ENCODE measurements at places on chromosomes 2 and 18. TPM values are rescaled to one million over a fixed set of nuclear protein-coding genes. Genes with fewer than 3 reads are reported as not detected.
A peak's percentile ranks its signal among the peaks of the same experiment; 100 is the strongest.

- H3K27me3 ChIP-seq, result peaks cover 41% of the 10 kb centered on the region
- no peak for DNase-seq
- peaks cover 4% of the 10 kb centered on the region for H3K4me1 ChIP-seq
- no peak overlapping the region for H3K27ac ChIP-seq
Measured at GRCh38 chr2:111066062-111066593, 54.6 kb upstream of the BCL2L11 start.

DNA sequence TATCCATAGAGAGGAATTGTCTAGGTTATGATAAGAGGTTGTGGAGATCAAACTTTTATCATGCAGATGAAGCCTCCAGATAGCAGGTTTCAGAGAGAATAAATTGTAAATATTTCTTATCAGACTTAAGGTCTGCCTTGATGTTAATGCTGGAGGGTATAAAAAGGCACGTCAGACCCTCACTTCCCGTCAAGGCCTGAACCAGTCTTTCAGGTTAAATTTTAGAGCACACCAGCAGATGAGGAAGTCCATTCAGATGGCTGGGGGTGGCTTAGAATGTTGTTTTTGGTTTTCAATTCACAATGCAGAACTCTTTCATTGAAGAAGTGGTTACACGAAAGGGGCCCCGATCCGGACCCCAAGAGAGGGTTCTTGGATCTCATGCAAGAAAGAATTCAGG is 144.4 kb upstream of the FBXO11 start:
- no peak overlapping the region for H3K4me3 ChIP-seq
- H3K27me3 ChIP-seq, result no peaks in the 10 kb centered on the region
- H3K4me1 ChIP-seq, result no peaks in the 10 kb centered on the region
- DNase-seq, result no peak
- peaks cover 2% of the 10 kb centered on the region for H3K36me3 ChIP-seq
- H3K27ac ChIP-seq, result no peak overlapping the region

DNA sequence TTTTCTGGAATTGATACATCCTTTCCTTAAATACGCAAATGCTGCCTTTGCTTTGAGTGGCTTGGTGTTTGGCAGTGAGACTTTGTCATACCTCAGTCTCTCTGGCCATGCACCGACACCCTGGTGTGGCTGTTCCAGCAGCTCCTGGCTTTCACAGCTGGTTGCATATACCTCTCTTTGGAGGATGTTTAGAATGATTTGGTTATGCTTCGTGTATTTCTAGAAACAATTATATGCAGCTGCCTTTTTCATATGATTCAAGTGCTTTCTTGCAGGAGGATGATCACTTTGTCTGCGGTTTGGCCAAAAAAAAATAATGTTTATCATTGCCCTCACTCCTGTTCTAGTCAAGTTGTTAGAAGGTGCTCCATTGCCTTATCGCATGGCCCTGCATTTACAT is 95.0 kb upstream of the EML6 start:
- peaks cover 3% of the 10 kb centered on the region for H3K4me1 ChIP-seq
- no peak for DNase-seq
- peaks cover 66% of the 10 kb centered on the region for H3K36me3 ChIP-seq
- no peaks in the 10 kb centered on the region for H3K27me3 ChIP-seq
- H3K27ac ChIP-seq, result no peak overlapping the region
- no peak overlapping the region for H3K4me3 ChIP-seq

- H3K4me1 ChIP-seq, result peaks cover 21% of the 10 kb centered on the region
- H3K4me3 ChIP-seq, result no peak overlapping the region
- H3K27me3 ChIP-seq, result no peaks in the 10 kb centered on the region
- no peak overlapping the region for H3K27ac ChIP-seq
- DNase-seq, result no peak
Measured at GRCh38 chr2:43542285-43542933, 53.4 kb downstream of the THADA start.

- H3K4me1 ChIP-seq, result no peaks in the 10 kb centered on the region
- no peaks in the 10 kb centered on the region for H3K27me3 ChIP-seq
- no peak for DNase-seq
- no peak overlapping the region for H3K27ac ChIP-seq
Measured at GRCh38 chr2:47493317-47494035, 90.5 kb downstream of the MSH2 start.

DNA sequence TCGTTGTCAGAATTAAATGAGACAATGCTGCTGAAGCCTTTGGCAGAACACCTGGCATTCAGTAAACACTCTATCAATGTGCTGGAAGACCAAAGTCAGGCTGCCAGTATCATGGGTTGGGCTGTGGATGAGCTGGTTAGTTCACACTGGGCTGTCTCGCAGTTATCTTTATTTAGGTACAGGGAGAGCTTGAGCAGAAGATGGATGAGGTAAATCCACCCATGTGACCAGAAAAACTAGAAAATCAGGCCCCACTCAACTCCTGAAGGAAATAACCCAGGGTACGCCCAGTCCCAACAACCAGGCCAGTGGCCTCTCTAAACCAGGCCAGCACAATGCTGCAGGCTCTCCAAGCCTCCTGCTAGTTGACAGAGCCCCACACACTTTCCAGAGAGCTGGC is 330.3 kb downstream of the TNS1 start:
- H3K27me3 ChIP-seq, result no peaks in the 10 kb centered on the region
- no peak overlapping the region for H3K27ac ChIP-seq
- H3K4me1 ChIP-seq, result no peaks in the 10 kb centered on the region
- H3K36me3 ChIP-seq, result no peaks in the 10 kb centered on the region
- DNase-seq, result no peak
- H3K4me3 ChIP-seq, result no peak overlapping the region

DNA sequence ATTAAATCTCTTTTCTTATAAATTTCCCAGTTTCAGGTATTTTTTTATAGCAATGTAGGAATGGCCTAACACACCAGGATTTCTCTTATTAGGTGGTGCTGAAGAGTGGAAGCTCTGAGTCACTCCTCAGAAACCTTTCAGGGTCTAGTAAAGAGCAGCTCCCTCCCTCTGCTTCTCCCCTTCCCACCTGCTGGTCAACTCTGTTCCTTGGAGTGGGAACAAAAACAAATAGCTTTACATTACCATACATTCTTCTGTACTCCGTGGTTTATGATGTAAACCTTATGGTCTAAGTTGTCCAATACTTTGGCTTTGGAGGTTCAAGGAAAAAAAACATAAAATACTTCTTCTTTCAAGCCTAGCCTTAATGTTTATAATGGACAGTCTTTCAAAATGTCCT is 2.7 kb upstream of the IL1R1 start:
- DNase-seq, result no peak
- H3K4me3 ChIP-seq, result no peak overlapping the region
- H3K36me3 ChIP-seq, result peaks cover 42% of the 10 kb centered on the region
- peaks cover 31% of the 10 kb centered on the region for H3K27me3 ChIP-seq
- H3K27ac ChIP-seq, result peak overlapping the region; percentile 70

GRCh38 chr2:222902660-222903059 is 41.8 kb downstream of the ACSL3 start:
- peaks cover 13% of the 10 kb centered on the region for H3K4me1 ChIP-seq
- no peak overlapping the region for H3K4me3 ChIP-seq
- no peaks in the 10 kb centered on the region for H3K27me3 ChIP-seq
- H3K36me3 ChIP-seq, result peaks cover 2% of the 10 kb centered on the region

DNA sequence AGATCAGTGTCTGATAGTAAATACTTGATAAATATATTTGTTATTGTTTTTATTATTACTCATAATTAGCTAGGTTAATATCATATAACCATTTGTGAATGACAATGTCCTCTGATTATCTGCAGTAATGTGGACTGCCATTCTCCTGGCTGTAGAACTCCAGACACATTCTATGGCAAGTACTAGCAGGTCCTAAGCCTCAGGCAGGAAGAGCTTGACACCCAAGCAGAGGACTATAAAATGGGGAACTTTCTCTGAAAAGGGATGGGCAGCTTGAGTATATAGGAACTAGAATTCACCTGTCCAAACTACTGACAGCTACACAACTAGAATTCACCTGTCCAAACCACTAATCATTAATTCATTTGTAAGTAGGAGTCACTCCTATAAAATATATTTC is 649.4 kb downstream of the CPS1 start:
- DNase-seq, result no peak
- H3K4me1 ChIP-seq, result no peaks in the 10 kb centered on the region
- no peak overlapping the region for H3K4me3 ChIP-seq
- no peak overlapping the region for H3K27ac ChIP-seq
- H3K36me3 ChIP-seq, result no peaks in the 10 kb centered on the region

DNA sequence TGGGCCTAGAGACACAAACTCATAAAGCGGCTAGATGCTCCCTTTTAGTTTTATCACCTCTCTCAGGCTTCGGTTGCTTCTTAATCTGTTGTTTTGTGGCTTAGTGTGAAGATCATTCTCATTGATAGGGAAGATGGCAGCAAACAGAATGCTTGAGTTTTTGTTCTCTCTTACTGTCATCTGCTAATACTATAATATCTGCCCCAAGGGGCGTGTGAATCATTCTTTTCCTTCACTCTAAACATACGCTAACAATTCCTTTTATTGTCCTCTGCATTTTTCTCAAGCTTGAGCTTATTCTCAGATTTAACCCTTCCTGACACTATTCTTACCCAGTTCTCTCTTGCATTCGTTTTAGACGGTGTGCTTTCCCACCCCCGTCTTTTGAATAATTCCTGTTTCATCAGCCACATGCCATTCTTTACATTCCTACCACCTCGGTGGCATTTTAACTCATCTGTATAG is 323.9 kb upstream of the NRP2 start:
- H3K4me1 ChIP-seq, result no peaks in the 10 kb centered on the region
- no peaks in the 10 kb centered on the region for H3K36me3 ChIP-seq
- H3K4me3 ChIP-seq, result no peak overlapping the region
- peaks cover 6% of the 10 kb centered on the region for H3K27me3 ChIP-seq
- no peak for DNase-seq

DNA sequence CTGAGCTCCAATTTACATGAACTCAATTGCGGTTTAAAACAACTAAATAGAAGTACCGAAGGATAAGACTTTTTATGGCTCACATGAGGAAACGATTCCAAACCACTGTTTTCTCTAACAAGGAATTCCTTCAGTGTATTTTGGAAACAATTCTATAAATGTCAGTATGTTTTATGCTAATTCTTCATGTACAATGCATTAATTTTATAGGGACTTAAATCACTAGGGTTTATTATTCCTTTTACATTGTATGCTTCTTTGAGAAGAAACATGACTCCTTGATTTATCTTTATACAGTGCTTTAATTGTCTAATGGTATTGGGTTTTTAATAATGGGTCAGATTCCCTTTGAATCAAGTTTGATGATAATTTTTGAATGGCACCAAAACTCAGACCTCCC is 566.8 kb downstream of the EPHA4 start:
- H3K4me3 ChIP-seq, result no peak overlapping the region
- no peak for DNase-seq
- H3K36me3 ChIP-seq, result no peaks in the 10 kb centered on the region
- no peaks in the 10 kb centered on the region for H3K4me1 ChIP-seq
- H3K27ac ChIP-seq, result no peak overlapping the region

DNA sequence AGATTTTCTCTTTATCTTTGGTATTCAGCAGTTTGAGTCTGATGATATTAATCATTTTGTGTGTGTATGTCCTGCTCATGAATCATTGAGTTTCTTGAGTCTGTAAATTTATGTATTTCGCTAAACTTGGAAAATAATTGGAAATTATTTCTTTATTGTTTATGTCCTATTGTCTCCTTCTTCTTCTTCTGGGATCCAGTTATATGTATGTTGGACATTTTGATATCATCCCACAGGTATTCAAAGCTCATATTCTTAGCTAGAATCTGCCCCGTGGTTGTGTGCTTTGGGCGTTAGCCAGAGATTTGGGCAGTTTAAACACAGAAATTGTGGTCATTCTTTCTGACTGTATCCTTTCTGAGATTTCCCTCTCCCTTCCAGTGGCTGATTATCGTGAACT is 243.0 kb upstream of the SPRED2 start:
- H3K36me3 ChIP-seq, result no peaks in the 10 kb centered on the region
- peaks cover 4% of the 10 kb centered on the region for H3K27me3 ChIP-seq
- no peak overlapping the region for H3K27ac ChIP-seq
- no peak for DNase-seq
- H3K4me1 ChIP-seq, result no peaks in the 10 kb centered on the region

DNA sequence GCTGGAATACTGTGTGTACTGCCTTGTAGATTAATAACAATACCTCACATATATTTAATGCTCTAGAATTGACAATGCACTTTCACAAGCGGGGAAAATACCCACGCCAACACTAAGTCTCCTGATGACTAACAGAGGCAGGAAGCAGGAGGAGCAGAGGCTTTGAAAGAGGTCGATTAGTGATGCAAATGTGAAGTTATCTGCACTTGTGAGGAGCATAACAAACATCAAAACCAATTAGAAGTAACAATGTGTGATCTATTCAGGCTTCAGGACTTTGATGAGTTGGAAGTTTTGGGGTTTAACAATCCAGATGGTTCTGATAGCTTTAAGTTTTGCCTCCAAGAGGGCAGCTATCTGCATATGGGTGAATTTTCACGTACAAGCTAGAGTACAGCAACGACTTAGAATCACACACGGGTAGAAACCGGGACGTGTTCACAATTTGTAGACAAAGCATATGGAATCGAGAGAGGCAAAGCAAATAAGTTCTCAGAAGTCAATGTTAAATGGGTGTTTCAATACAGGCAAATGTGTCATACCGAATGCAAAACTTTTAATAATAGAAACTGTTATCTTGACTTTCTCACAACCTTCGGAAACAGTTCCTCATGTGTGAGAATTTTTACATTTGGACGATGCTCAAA is 114.5 kb downstream of the METTL8 start:
- peaks cover 61% of the 10 kb centered on the region for H3K4me1 ChIP-seq
- H3K27me3 ChIP-seq, result no peaks in the 10 kb centered on the region
- H3K27ac ChIP-seq, result peak overlapping the region; percentile 99
- peaks cover 20% of the 10 kb centered on the region for H3K36me3 ChIP-seq

The PAX8 gene
- 4.1 TPM for total RNA-seq

The HOXD3 gene
- not detected for total RNA-seq

The DHRS9 gene
- 4.9 TPM for total RNA-seq

The GPBAR1 gene
- total RNA-seq, result 0.14 TPM

The UPP2 gene
- not detected for total RNA-seq

The LRATD1 gene
- not detected for total RNA-seq

The XIRP2 gene
- not detected for total RNA-seq

The RNASEH1 gene
- total RNA-seq, result 23.6 TPM

The KCMF1 gene
- total RNA-seq, result 90.5 TPM

The NT5DC4 gene
- total RNA-seq, result not detected

Data from activated CD4-positive, alpha-beta memory T cell treated with anti-CD3 and anti-CD28 coated beads for 36 hours (primary cell).